Endodermal cell (in vitro differentiated cells): ENCODE measurements at places on chromosomes 3 and 15. TPM values are rescaled to one million over a fixed set of nuclear protein-coding genes. Genes with fewer than 3 reads are reported as not detected.

DNA sequence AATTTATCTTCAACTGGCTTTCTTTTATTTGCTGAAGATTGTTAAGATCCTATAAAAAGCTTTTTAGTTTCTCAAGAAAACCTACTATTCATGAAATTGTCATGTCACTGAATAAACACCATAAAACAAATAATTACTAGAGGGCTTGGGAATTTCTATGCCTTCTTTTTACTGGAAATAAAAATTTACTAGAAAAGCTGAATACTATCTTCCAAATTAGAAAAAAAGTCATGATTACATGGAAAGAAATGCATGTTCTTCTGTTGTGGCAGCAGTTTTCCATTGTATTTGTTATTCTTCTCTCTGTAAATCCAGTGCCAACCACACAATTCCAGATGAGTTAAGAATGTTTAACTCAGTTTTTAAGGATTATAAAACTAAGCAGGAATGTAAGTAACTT is 153.8 kb downstream of the RAP2B start:
- no peak for DNase-seq

GRCh38 chr3:12648384-12648959 is 15.4 kb downstream of the RAF1 start:
- DNase-seq: no peak

DNA sequence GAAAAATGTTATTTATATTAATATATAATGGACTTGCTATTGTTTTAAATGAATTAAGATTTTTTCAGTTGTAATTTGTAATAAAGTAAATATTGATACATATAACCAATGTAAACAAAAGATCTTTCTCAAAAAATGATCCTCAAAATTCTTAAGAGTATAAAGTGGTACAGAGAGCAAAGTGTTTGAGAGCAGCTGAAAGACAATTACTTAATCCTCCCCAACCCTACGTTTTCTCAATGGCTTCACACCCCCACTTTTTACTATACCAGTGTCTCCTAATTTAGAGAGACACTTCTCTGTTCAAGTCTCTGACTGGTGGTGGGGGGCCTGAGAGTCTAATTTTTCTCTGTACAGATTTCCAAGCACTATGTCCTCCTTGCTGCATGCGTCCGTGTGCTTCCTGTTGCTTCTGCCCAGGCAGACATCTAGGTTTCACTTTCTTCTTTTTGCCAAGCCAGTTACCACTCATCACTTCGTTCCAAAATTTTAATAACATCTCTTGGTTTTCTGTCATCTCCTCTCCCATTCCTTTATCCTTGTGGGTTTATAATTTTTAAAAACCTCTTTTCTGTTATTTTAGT is 276.3 kb upstream of the DNAJC19 start:
- no peak for DNase-seq

DNA sequence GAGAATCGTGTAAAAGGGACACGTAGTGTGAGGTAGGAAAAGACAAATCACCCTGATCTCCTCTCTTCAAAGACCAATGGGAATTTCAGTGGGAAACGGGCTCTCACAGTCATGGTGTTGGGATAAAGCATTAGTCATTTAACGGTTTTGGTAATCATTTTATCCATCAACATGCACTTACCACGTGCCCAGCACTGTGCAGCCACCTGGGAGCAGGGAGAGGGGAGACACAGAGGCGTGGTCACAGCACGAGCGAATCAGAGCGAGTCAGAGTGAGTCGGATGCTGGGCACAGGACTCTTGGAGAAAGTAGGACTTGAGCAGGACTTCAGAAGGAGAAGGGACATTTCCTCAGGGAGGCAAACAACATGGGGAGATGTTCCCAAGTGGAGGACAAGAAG is 130.8 kb downstream of the MINAR1 start:
- DNase-seq: no peak

- peak; percentile 38 for DNase-seq
Measured at GRCh38 chr15:101255615-101256241, 3.9 kb upstream of the CHSY1 start.

DNA sequence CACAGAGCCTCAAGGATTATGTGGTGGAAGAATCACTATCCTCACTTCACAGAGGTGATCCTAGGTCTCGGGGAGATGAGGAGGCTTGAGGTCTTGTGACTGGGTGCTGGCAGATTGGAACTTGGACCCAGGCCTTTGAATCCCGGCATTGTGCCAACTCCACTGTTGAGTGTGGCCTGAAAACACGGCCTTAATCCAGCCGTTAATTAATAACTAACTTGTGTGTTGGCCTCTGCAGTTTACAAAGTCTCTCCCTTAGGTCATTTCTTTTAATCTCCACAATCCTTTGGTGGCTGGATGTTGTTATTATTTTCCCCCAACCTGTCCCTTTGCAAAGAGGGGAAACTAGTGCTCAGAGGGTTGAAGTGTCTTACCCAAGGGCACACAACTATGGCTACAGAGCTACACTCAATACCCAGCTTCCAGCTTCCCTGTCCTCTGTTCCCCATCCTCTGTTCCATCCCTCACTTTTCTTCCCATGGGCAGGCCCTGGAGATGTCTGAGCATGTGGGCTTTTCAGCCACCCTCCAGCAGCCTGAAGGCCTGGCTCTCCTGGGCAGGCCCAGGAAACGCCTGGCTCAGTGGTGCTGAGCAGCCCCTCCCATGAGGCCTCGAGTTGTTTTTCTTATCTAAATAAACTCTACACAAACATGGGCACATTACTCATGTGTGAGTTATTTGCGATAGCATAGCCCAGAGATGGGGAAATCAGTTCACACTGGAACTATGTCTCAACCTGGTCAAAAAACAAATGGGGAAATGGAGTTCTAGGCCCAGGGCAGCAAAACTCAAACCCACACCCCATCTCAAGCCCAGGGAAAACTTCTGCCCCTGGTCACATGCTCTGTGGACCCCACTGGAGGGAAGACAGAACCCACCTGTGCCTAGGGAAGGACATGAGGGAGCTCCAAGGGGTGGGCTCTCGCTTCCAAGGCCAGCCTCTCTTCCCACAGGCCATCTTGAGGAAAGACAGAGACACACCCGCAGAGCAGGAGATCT is 16.8 kb upstream of the SMAD3 start:
- no peak for DNase-seq

DNA sequence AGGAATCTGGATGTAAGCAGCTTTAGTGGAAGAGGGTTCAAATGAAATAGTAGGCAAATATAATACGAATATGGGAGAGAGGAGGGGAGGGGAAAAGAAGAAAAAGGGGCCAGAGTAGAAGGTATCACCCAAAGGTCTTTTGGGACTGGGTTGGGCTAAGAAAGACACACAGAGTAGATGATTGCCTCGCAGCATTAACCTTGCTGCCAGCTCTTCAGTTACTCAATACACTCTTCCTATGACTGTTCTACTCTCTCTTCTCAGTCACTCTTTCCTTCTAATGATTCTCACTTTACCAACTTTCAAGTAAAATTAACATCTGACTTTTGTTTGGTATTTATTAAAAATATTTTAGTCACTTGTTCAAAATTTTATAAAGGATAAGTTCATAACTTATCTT is 52.8 kb downstream of the CLASP2 start:
- DNase-seq: no peak

- DNase-seq: no peak
Measured at GRCh38 chr3:101149251-101149650, 156.0 kb upstream of the ABI3BP start.

- no peak for DNase-seq
Measured at GRCh38 chr3:71453319-71453718, 130.2 kb downstream of the FOXP1 start.

DNA sequence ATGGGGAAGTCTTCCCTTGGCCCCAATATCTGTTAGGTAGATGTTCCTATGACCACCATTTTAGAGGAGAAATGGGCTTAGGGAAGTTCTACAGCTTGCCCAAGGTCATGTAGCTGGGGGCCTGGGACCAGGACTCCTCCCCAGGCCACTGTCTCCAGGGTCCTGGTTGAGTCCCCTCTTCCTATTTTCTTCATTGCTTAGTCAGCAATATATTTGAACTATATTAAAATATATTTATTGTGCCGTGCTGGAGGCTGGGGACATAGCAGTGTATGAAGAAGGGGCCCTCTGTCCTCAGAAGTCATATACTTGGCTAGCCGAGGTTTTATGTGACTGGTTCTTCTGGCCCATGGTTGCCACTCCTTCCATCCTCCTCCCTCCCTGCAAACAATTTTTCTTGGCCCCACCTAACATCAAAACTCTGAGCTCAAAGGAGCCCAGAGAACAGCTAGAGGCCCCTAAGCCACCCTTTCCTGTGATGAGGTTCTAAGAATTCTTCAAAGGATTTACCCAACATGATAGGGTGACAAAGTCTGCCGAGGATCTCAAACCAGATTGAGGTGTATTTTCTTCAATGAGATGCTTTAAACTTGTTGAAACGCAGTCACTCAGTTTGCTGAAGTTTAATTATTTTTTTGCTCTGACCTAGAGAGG is 121.2 kb upstream of the RASGRP1 start:
- no peak for DNase-seq

DNA sequence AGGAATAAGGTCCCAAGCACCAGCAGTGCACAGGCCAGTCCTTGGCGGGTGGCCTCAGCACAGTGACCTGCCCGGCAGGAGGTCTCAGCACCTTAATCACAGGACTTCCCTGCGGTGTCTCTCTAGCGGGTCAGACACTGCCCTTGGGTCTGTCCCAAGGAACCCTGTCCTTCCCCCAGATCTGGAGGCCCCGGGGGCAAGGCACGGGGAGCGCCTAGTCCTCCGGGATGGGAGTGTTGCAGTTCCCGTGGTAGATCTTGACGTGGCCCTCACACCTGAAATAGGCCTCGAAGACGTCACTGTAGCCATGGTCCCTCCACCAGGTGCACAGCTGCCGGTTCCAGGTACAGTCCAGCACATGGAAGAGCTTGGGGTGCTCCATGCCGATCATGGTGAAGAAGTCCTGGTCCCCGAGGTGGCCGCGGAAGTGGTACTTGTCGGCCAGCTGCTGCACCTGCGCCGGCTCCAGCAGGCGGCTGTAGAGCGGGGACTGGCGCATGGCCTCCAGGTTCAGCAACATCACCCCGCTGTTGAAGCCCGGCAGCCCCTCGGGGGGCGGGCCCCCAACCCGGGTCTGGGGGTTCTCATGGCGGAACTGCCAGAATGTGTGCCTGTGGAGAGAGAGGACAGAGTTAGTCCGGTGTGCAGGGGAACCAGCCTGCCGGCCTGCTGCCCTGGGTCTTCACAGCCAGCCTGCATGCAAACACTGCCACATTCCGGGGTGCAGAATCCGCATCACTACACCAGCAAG is 201.3 kb downstream of the XXYLT1 start:
- DNase-seq: no peak

DNA sequence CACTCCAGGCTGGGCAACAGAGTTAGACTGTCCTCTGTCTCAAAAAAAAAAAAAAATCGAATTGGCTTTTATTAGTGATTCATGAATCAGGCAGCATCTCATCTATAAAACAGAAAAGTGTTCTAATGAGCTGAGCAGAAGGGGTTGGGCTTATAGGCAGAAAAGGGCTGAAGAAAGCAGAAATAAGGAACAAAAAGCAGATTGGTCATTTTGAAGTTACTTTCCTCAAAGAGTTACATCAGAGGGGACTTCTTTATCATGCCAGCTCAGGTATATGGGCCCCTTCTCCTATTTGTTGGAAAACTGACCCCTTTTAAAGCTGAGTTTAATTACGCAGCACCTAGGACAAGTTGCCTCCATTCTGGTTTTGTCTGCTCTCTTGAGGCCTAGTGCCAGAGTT is 722 bp upstream of the POGLUT1 start:
- no peak for DNase-seq

GRCh38 chr3:4587061-4587837 is 94.1 kb downstream of the ITPR1 start:
- DNase-seq: no peak

GRCh38 chr3:123751433-123751832 is 132.7 kb downstream of the MYLK start:
- DNase-seq: no peak

GRCh38 chr15:36815786-36816185 is 236.4 kb downstream of the CDIN1 start:
- DNase-seq: no peak

- DNase-seq: peak; percentile 70
Measured at GRCh38 chr15:48507416-48508065, 138.0 kb downstream of the FBN1 start.

- DNase-seq: peak; percentile 64
Measured at GRCh38 chr3:14761121-14761672, 57.6 kb upstream of the FGD5 start.

GRCh38 chr3:66039590-66039887 is 821 bp upstream of the MAGI1 start:
- peak; percentile 87 for DNase-seq

DNA sequence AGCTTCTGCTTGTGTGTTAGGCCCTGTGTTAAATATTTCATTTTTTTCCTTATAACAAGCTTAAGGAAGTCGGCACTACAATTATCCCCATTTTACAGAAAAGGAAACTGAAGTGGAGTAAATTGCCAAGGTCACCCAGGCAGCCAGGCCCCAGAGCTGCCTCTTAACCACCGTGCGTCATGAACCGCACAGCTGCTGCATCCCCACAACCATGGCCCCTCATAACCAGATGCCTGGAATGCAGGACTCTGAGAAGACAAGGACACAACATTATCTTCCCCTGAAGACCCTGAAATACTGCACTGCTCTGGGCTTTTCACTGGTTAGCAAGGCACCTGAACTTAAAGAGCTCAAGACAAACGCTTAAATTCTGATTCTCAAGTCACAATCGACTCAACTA is 14.6 kb downstream of the LRIG1 start:
- DNase-seq: no peak

GRCh38 chr3:129598000-129598381 is 8.5 kb downstream of the PLXND1 start:
- peak; percentile 77 for DNase-seq

COPG1 gene
- 190 to 193 TPM (median 193 TPM) in 3 replicates for total RNA-seq

CADM2 gene
- total RNA-seq: 20.4 and 24.1 TPM in 2 replicates

ISLR2 gene
- total RNA-seq: 1.2 TPM in 1 of 3 replicates, not detected in the others

STX19 gene
- total RNA-seq: not detected in 3 replicates

ROBO1 gene
- 70.1 and 75.9 TPM in 2 replicates for total RNA-seq

ACAA1 gene
- 26.7 to 40.1 TPM (median 37.2 TPM) in 3 replicates for total RNA-seq

GOLGA6L7 gene
- 0.42 TPM in 1 of 3 replicates, not detected in the others for total RNA-seq

SLC24A5 gene
- total RNA-seq: not detected in 2 replicates

MYL3 gene
- total RNA-seq: 2.0 to 2.8 TPM (median 2.3 TPM) in 3 replicates

DUOX2 gene
- total RNA-seq: 0.11 TPM in 1 of 2 replicates, not detected in the other

TMEM266 gene
- 2.0 to 2.7 TPM (median 2.2 TPM) in 3 replicates for total RNA-seq

SLC12A8 gene
- 14.9 and 18.6 TPM in 2 replicates for total RNA-seq

SLC25A26 gene
- total RNA-seq: 18.4 and 20.7 TPM in 2 replicates

CACNA2D2 gene
- total RNA-seq: 14.3 to 22.4 TPM (median 20.7 TPM) in 3 replicates

AMIGO3 gene
- total RNA-seq: 1.3 and 3.0 TPM in 2 replicates

KBTBD13 gene
- total RNA-seq: not detected in 3 replicates

COL6A6 gene
- total RNA-seq: 0.32 and 0.40 TPM in 2 replicates

LPCAT4 gene
- total RNA-seq: 58.7 and 65.6 TPM in 2 replicates

B2M gene
- 73.2 and 74.3 TPM in 2 replicates for total RNA-seq

AQP9 gene
- total RNA-seq: not detected in 2 replicates

ITIH3 gene
- total RNA-seq: not detected in 3 replicates

CNBP gene
- total RNA-seq: 261 to 357 TPM (median 343 TPM) in 3 replicates
